ENCODE measurements at places on chromosomes 12 and 14.

DNA sequence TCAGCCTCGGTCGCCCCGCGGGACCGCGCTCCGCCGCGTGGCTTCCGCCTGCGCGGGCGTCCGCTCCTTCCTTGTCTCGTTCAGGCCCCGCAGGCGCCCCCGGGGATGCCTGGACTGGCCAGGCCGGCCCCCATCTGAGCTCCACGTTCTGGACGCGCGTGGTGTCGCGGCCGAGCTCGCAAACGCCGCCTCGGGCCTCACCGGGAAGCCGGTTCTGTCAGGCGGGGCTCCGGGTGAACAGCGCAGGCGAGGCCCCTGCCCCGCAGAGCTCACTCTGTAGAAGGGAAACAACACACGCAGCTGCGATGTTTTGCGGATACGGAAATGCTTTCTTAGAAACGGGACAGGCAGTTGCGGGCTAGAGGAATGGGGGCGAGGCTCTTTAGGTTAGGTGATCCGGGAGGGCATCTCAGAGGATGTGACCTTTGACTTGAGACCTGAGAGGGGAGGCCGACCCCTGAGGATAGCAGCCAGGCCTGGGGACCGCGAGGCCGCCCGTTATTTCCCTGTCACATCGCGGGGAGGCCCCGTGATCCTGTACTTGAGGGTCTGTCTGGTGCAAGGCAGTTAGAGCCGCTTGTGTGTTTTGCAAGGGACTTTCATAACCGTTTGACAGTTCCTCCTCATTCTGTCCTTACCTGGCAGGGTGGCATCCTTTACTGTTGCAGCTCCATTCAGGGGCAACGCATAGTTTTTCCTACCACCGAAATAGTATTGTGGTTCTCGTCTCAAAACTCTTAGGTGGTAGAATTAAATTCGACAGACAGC, 584 bp downstream of the VRK1 start:
- peak; percentile 20 for DNase-seq

DNA sequence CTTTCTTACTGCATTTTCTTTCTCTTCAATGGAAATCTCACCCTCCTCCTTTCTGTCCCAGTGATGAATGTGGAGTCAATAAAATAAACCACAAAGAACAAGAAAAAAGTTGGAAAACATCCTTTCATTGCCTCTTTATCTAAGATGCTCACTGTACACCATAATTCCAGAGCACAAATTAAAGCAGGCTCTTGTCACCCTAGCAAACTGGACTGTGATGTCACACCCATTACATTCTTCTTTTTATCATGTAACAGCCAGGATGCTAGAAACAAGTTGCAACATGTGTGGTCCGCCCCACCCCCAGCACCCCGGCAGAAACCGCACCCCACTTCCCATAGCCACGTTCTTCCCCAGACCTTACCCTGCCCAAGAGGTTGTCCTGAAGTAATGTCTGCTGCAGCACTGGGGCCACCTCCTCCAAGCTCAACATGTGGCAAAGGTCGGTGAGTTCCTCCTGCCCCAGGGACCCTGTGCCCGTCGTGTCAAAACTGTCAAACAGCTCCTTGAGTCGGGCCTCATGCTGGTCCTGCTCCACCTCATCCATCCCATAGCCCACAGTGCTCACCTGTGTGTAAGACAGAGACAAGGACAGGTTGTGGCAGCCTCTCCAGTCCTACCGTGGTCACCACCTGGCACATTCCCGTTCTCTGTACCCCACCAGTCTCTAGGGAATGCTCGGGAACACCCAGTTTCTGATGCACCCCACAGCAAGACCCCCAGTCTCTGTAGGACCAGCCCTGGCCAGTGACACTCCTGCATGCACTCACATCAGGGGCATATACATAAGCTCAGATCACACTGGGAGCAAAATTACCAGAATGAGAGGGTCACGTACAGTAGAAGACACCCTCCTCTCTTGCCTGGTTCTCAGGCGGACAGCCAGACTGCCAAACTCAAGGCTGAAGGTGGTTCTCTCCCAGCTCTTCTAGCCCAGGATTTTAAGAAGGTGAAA, 9.2 kb downstream of the NIN start:
- DNase-seq, result peak; percentile 58

GRCh38 chr12:120740871-120741270, 15.2 kb downstream of the ACADS start:
- DNase-seq, result no peak

- DNase-seq, result no peak
Observed at GRCh38 chr12:65867394-65867793, 43.1 kb downstream of the HMGA2 start.

GRCh38 chr12:2999265-2999841, 40.2 kb downstream of the TEAD4 start:
- DNase-seq, result no peak

GRCh38 chr12:57146092-57146491, 1.3 kb downstream of the LRP1-AS start:
- DNase-seq, result no peak

GRCh38 chr12:132433641-132434395, 56.1 kb upstream of the FBRSL1 start:
- DNase-seq, result no peak

DNA sequence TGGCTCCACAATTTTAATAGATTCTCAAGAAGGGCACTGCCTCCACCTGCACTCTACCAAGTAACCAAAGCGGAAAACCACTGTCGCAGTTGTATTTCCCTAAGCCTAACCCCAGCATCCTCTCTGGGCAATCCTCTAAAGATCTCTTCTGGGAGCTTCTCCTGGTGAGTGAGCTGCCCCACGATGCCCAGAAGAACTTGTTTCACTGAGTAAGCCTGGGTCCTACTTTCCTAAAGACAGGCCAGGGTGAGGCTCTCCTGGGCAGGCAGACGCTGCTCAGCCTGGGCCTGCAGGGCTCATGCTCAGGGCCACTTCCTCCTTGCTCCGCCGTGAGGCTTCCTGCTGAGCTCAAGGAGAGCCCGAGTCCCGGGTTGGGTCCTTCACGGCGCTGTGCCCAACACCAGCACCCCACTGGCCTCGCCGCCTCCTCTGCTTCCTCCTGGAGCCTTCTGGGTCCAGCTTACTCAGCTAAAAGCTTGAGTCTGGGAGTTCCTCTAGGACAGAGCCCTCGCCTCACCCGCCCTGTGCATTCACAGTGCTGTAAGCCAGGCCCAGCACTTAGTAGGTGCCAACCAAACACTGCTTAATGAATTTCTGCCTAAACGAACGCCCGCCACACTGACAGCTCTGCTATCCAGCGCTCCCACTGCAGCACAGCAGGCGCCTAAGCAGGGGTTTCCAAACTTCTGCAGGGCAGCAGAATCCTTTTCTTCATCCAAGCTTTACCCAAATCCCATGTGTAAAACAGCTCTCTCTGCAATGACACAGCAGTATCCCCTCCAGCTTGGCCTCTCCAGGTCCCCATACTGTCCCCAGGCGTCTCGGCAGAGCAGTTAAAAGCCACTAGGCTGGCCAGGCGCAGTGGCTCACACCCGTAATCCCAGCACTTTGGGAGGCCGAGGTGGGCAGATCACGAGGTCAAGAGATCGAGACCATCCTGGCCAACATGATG, 5.7 kb downstream of the RAB35 start:
- peak; percentile 58 for DNase-seq

GRCh38 chr14:69997849-69998248, 118.6 kb downstream of the SMOC1 start:
- DNase-seq, result no peak

GRCh38 chr14:70289138-70289537, 70.3 kb downstream of the COX16 start:
- DNase-seq, result peak; percentile 13

- DNase-seq, result no peak
Observed at GRCh38 chr12:114439261-114439683, 33.3 kb upstream of the TBX5 start.

GRCh38 chr12:62335796-62336195, 75.6 kb downstream of the USP15 start:
- DNase-seq, result no peak

DNA sequence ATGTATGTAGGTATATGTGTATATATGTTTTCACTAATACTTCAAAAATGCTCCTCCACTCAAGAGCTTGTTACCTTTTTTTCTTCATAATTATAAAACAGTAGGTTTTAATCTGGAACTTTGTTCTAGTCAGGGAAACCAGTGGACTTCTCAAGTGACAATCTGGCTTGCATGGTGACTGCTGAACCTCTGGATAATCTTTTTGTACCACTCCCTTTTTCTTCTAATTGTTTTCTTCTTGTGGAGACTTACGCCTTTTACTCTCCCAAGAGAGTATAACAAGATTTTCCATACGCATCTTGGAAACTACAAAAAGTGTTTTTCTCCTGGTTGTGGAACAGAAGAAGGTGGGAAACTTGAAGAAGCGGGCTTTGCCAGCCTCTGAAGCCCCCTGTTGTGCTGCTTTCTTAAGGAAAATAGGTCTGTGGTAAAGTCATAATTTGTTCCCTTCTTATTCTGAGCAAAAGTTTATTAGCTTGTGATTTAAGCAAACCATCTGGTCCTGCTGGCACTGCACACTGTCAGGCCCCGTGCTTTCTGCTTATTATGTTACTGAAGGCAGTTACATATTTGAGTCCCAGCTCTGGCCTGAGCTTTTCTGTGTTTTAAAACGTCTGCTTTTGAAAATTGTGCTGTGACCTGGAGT, 291.8 kb downstream of the ERC1 start:
- no peak for DNase-seq

GRCh38 chr14:50000380-50001150, 107.7 kb downstream of the ARF6 start:
- DNase-seq, result peak; percentile 88

GRCh38 chr12:122067966-122068365, 10.6 kb upstream of the MLXIP start:
- DNase-seq, result no peak
